ENCODE measurements at places on chromosomes 2 and 18.

GRCh38 chr2:233060501-233060979 is 398 bp downstream of the INPP5D start:
- no peak for DNase-seq

GRCh38 chr18:69819460-69819859 is 128.2 kb downstream of the CD226 start:
- no peak for DNase-seq

- DNase-seq, result no peak
These were observed 44.4 kb downstream of the TFPI start for GRCh38 chr2:187509667-187510417.

- no peak for DNase-seq
These were observed 182.3 kb downstream of the KLHL29 start for GRCh38 chr2:23567161-23567756.

Measured in HCEC 1CT (cell line).